Bone marrow (tissue), 2 donors: ENCODE measurements at places on chromosomes 4 and X.

DNA sequence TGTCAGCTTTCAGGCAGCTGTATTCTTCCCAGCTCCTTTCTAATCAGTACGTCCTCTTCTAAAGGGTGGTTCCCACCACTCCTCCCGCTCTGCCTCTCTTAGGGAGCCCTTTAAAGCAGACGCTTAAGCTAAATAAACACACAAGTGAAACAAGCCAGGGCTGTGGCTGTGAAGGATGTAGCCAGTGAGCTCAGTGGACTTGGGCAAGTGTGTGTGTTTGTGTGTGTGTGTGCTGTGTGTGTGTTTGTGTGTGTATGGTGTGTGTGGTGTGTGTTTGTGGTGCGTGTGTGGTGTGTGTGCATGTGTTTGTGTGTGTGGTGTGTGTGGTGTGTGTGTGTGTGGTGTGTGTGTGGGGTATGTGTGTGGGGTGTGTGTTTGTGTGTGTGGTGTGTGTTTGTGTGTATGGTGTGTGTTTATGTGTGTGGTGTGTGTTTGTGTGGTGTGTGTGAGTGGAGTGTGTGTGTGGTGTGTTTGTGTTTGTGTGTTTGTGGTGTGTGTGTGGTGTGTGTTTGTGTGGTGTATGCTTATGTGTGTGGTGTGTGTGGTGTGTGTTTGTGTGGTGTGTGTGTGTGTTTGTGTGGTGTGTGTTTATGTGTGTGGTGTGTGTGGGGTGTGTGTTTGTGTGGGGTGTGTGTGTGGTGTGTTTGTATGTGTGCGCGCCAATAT lies 283.3 kb downstream of the PTTG2 start:
- no peak for DNase-seq

- DNase-seq = no peak
These were observed 105.0 kb downstream of the PTTG2 start for GRCh38 chr4:38065176-38065575.

DNA sequence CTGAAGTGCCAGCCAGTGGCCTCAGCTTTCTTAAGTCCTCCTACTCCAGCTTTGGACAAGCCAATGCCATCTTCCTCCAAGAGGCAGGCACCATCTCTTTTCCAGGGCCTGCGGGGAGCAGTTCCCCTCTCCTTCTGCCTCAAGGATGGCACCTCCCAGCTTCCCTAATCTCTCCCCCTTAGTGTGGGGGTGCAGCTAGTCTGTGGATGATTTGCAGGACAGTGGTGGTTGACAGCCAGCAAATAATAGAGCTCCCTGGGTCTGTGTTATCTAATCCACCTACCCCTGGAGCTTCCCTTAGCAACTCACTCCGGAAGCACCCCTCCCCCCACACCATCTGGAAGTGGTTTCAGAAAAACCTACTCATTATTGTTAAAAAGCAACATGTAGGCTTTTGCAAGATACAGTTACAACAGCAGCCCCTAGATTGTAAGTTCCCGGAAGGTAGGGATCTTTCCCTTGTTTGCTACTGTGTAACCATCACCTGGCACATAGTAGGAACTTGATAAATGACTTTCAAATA lies 247.1 kb downstream of the BCOR start:
- DNase-seq = peak; percentile 80

GRCh38 chr4:113825272-113825671 lies 63.7 kb upstream of the CAMK2D start:
- no peak for DNase-seq

DNA sequence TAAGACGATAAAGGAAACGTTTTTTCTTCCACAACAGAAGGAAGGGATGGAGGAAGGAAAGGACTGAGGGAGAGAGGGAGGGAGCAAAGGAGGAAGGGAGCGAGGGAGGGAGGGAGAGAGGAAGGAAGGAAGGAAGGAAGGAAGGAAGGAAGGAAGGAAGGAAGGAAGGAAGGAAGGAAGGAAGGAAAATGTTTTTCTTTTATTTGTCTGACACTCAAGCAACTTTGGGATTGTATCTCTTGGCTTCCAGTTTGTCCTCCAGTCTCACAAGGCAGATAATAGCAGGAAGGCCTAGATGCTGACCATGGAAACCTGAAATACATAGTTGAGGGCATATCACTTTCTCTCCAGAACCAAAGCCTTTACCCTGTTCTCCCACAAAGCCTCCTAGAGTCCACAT lies 226.7 kb downstream of the ZNF674 start:
- no peak for DNase-seq

GRCh38 chrX:112025753-112026152 lies 56.8 kb downstream of the TRPC5 start:
- DNase-seq = no peak
